Fibroblast of skin of back (primary cell): ENCODE measurements at places on chromosomes 1 and 21.

GRCh38 chr1:176670853-176671252 lies 207.9 kb downstream of the PAPPA2 start:
- DNase-seq, result no peak

DNA sequence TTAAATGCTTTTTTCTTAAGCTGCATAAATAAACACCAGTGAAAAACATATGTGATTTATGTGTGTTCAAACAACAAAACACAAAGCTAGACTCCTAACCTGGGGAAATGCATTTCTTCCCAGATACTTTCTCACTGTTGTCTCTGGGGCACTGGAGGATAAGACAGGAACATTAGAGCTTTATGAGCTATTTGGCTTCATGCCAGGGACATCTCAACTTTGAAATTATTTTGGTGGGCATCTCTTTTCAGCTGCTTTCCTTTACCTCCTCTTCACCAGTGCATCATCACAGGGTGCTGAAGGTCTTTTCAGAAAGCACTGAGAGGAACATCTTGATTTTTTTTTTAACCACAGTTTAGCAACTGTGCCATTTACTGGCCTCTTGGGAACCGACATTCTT lies 212.9 kb downstream of the DNM3 start:
- no peak for DNase-seq

DNA sequence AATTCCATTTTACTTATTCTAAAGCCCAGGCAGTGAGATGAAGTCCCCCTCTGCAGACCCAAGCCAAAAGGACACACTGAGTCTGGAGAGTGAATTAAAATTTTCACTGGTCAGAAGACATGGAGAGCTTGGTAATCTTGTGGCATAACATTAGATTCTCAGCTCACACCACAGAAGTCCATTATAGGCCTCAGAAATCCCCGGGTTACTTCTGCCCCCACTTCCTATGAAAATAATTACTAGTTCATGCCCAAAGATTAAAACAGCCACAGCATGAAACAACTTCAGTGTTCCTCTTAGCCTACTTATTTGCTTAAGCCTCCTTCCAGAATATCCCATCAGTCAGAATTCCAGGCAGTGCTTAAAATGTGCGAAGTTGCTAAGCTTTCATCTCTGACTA lies 123.3 kb downstream of the ZC3H11B start:
- DNase-seq, result peak; percentile 1

DNA sequence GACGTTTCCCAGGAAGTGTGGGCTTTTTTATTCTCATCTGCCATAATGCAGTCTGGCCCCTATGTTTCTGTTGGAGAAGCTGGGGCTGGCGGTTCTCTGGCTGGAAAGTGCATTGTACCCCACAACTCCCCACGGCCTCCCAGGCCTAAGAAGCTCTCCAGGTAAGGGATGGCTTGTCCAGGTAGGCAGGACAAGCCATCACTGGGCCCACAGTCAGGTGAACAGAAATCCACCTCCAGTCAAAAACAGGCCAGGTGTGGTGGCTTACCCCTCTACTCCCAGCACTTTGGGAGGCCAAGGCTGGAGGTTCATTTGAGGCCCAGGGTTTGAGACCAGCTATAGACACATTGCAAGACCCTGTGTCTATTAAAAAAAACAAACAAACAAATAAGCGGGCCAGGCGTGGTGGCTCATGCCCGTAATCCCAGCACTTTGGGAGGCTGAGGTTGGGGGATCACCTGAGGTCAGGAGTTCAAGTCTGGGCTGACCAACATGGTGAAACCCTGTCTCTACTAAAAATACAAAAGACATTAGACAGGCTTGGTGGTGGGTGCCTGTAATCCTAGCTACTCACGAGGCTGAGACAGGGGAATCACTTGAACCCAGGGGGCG lies 3.1 kb upstream of the WNT9A start:
- DNase-seq, result no peak

GRCh38 chr1:41475346-41475745 lies 9.1 kb downstream of the EDN2 start:
- no peak for DNase-seq

DNA sequence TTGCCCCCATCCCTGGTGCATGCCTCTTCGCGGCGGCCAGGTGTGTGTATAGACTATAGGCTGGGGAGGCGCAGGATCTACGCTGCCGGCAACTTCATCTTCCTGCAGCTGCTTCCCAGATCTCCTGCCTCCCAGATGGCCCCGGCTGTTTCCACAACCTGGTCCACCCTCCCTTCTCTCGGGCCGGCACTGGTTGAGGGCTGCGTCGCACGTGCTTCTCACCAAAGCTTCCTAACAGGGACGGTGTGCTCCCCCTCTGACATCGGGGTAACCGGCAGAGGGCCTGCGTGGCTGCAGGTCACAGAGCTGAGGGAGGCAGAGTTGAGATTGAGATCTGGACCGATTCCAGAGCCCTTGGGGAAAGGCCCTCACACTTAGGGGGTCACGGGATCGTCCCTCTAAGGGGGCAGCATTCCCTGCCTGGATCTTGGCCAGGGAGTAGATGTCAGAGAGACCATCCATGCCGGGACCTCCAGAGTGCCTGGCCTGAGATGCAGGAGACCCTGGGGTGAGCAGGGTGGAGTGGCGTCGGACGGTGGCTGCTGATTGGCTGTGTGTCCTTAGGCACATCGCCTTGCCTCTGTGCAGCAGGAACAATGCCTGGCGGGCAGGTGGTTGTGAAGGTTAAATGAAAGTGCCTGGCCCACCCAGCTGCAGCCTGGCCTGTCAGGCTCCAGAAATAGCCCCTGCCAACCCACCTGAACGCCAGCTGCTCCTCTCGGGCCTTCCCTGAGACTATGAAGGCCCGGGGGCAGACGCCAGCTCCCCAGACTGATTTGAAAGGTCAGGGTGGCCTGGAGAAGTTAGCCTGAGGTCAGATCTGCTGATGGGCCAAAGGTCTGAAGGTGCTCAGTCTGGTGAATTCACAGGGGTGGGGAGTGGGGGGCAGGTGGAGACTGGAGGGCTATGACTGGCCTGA lies 6.1 kb upstream of the MASP2 start:
- DNase-seq, result no peak

DNA sequence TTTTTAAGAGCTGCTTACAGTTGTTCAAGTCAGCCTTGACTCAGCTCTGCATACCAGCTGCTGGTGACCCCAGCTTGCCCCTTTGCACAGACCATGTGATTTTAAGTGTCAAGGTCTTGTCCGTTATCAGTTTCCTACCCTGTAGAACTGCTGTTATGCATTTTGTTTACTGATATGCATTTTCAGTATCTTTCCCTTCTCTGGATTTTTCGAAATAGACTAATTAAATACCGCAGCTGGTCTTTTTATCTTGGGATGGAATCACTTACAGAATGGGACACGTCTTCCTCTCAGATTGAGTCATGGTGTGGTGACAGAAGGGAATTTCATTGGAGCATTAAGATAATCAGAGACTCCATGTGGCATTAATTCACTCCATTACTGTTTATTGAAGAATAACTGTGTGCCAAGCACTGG lies 145.6 kb downstream of the FMN2 start:
- DNase-seq, result peak; percentile 65

- DNase-seq, result no peak
These were observed 45.4 kb upstream of the FOXO6 start for GRCh38 chr1:41315871-41316270.

- peak; percentile 72 for DNase-seq
These were observed 23.1 kb downstream of the IL10RB start for GRCh38 chr21:33289199-33289819.

- peak; percentile 6 for DNase-seq
These were observed 38.7 kb downstream of the BTBD8 start for GRCh38 chr1:92118826-92119225.

GRCh38 chr21:42361286-42361685 lies 5.0 kb downstream of the TFF1 start:
- no peak for DNase-seq

DNA sequence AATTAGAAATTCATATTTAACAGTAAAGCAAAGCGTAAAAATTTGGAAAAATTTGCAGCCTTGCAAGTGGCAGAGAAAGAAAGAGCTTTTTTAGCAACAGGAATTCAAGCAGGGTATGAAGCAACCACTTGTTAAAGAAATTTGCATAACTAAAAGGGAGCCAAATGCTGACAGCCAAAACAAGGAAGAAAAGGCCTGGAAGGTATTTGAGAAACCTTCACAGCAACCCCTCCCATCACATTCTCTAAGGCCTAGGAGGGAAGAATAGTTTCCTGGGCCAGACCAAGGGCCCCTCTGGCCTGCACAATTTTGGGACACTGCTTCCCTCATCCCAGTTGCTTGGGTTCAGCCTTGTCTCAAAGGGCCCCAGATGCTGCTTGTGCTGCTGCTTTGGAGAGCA lies 672.4 kb upstream of the TMPRSS15 start:
- DNase-seq, result no peak

GRCh38 chr1:148385371-148386030 lies 97.6 kb downstream of the PPIAL4G start:
- no peak for DNase-seq

GRCh38 chr1:66084442-66084841 lies 291.7 kb downstream of the PDE4B start:
- no peak for DNase-seq

- DNase-seq, result peak; percentile 44
These were observed 24.7 kb downstream of the STX6 start for GRCh38 chr1:180997843-180998504.

DNA sequence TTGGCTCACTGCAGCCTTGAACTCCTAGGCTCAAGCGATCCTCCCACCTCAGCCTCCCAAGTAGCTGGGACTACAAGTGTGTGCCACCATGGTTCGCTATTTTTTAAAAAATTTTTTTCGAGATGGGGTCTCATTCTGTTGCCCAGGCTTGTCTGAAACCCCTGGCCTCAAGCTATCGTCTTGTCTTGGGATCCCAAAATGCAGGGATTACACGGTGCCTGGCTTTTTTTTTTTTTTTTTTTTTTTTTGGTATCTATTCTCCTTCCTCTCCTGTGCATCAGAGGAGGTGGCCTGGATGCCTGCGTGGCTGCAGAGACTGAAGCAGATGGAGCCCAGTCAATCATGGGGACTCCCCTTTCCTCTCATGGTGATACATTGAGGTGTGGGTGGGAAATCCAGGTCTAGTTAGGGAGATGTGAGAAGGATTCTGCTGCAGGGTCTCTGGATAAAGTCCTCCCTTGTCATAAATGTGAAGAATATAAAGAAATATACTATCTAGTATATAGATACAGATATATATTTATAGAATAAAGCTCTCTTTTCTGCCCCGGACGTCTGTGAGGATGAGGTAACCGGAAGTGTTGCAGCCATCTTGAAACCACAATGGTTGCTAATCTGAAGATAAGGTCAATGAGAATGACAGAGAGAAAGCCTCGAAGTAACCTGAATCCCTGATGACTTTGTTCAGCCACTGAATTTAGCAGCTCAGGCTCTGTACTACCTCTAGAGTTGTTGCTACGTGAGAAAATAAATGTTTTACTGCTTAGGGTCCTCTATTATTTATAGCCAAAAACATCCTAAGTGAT lies 19.5 kb upstream of the RGSL1 start:
- DNase-seq, result no peak

DNA sequence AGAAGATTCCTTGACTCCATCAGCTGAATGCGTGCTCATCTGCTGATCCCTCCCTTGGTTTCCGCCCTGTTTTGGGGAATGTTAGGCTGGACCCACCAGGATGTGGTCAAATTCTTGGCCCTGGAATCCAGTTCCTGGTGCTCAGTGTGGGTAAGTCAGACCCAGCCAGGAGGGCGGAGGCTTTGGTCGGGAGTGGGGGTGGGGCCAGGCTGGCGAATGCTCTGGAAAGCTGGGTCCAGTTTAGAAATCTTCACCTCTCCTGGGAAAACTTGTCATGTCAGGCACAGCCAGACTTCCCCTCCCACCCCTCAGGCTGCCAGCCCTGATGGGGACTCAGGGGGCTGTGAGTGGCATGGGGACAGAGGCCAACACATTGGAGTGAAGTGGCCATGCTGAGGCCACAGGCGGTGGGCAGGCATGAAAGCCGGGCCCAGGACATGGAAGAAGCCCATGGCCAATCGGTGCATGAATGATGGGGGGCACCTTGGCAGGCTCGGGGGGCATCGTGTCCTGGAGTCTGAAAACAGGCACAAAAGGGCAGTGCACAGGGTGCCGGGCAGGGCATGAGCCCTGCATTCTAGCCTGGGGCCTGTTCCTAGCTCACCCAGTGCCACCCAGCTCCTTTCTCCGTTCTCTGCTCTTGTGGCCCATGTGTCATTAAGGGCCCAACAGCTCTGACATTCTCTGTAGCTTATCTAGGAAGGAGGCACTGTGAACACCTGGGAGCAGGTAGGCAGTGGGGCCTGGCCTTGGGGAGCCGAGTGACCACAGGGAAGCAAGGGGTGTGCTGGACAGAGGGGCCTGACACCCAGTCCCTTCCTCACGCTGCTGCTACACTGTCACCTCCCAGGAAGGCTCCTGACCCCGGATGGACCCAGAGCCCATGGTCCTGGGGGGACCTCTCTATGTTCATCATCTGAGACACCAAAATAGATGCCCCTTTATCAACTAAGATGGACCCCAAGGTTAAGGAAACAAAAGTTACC lies 14.6 kb upstream of the PADI1 start:
- DNase-seq, result peak; percentile 100

DNA sequence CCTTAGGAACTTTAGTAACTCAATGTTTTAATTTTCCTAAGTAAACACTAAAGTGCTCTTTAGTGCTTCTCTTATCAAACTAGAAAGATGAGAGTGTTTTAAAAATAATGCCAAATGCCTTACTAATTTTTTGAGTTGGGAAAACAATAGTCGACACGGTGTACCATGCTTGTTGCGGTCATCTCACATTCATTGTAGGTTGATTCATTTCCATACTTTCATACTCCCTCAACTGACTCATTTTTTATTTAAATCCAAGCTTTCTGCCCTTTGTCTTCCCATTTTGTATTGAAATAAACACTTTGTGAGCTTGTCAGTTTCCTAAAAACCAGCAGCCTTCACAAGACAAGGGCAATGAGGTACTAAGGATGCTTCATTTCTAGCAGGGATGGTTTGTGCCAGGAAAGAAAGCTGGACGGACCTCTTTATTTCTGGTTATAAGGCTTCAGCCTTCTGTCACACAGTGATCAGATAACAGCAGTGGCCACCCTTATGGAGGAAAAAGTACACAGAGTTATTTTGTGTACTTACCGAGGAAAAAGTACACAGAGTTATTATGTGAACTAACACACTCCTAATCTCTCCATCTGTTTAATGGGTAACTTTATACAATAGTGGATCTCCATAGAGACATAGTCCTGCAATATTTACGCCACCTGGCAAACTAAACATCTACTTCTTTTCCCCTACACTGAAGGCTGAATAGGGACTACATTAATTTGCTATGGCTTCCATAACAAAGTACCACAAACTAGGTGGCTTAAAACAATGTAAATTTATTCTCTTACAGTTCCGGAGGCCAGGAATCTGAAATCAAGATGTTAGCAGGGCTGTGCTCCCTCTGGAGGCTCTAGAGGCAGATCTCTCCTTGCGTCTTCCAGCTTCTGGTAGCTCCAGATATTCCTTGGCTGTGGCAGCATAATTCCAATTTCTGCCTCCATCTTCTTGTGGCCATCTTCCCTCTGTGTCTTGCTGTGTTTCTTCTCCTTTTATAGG lies 13.0 kb upstream of the CCDC190 start:
- DNase-seq, result peak; percentile 94

- DNase-seq, result no peak
These were observed 16.7 kb upstream of the LDLRAP1 start for GRCh38 chr1:25526753-25527152.

GRCh38 chr1:229941831-229942230 lies 125.2 kb upstream of the GALNT2 start:
- DNase-seq, result no peak
